Cortex of kidney (tissue), 1 donor: ENCODE measurements at places on chromosomes 16 and 17.

DNA sequence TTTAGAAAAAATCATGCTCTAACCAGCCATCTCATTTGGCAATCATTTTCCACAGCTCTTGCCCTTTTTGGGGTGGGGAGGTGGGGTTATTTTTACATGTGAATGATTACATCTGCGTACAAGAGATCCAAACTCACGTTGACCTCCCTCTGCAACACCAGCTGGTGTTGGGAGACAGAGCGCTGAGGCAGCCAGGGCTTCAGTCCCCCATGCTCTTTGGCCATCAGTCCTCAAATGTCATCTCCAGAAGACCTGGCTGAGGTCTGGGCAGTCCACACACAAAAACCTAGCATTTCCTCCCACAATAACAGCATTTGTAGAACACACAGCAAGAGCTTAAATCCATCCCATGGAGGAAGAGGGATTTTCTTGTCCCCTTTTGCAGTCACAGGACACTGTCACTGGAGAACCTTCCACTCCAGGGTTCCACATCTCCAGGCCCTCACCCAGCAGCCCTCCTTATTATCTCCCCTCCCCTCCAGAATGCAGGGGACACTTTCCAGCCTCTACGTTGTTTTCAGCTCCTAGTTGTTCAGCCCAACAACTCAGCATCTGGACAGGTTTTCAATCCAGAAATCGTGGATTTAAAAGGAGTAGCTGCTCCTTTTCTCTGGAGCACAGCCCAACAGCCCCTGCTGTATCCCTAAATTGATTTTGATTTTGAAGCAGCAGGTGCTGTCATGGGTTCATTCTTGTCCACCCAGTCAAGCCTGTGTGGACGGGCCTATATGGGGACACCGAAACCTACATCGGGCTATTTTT, 21.1 kb downstream of the MEOX1 start:
- no peak for DNase-seq

GRCh38 chr17:68627956-68628575, 26.9 kb upstream of the FAM20A start:
- DNase-seq, result no peak

GRCh38 chr16:82653550-82654511, 27.1 kb downstream of the CDH13 start:
- no peak for DNase-seq

DNA sequence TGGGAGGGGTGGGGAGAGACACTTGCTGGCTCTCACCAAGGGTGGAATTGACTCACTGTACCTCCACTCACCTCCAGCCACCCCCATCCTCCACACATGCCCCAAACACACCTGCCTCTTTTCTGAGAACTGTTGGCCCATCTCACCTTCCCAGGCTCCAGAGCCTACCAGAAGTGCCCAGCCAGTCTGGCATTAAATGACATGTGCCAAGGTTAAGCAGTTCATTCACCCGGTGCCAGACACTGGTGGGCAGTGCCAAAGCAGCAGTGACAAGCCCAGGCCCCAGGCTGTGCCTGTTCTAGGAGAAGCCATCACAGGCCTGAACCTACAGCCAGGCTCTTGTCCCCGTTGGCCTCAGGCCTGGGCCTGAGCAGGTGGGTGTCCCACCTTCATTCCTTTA, 11.2 kb downstream of the MVP start:
- no peak for DNase-seq

DNA sequence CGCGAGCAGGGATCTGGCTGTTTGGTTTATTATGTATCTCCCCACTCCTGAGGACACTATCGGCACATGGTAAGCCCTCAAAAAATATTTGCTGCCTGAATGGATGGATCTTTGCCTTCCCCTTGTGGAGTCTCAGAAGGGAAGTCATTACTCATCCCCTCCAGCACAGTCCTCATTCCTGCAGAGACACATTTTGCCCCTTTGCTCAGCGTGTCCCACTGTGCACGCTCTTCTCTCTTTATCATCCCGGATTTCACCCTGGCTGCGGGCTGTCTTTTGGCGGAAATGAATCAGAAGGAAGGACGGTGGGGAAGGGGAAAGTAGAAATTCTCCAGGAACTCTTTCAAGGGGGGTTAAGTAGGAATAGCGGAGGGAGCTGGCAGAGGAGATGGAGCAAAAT, 125.2 kb upstream of the CDC42EP4 start:
- DNase-seq, result no peak
